T-helper 22 cell (primary cell): ENCODE measurements at places on chromosomes 12 and 14.

DNA sequence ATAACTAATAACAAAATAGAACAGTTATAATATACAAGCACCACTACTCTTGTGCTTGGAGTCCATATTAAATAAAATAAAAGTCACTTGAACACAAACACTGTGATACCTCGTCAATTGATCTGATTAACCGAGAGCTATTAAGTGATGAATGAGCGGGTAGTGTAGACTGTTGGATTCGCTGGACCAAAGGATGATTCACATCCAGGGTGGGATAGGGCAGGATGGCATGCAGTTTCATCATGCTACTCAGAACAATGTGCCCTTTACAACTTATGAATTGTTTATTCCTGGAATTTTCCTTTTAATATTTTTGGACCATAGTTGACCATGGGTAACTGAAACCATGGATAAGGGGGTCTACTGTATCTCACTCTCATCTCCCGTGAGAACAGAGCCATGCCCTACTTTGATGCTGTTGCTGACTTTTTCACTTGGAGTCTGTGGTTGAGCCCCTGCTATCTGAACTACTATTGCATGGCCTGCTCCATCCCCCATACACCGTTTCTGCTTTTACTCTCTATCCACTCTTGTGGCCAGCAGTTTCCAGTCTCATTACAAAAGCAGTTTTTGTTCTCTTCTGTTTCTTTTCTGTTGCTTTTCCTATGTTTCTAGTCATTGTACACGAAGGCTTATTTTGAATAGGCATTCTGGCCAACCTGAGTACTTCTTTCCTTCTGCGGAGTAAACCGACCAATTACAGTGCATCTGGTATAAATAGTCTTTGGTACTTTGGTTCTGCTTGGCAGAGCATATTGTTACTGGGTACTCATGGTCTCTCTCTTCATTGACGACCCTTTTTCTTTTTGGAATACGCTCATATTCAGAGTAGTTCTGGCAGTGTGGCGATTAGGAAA lies 12.2 kb downstream of the TMTC2 start:
- no peak for DNase-seq

DNA sequence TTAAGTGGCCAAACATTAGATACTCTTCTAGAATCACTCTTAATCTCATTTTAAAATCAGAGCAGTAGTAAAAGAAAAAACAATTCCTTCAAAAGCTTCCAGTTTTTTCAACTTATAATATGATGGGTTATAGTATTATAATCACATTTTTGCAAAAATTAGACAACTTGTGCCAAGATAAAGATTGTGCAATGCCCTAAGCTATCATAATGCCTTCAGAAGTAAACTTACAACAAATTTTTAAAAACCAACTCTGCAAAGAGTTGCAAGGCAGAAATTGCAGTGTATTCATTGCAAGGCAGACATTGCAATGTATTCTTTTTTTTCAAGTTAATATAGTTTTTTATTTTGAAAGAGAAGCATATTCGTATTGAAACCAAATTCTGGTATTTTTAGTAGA lies 47.2 kb upstream of the KITLG start:
- DNase-seq, result no peak

DNA sequence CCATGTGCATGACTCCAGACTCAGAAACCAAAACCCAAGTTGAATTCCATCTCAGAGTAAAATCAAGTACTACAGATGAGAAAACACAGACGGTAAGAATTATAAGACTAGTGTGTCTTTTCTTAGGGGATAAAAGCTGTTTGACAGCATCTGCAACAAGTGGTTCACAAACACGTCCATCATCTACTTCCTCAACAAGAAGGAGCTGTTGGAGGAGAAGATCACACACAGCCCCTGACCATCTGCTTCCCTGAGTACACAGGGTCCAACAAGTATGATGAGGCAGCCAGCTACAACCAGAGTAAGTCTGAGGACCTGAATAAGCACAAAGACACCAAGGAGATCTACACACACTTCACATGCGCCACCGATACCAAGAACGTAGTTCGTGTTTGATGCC lies 110.7 kb upstream of the ATF7IP start:
- DNase-seq, result no peak

DNA sequence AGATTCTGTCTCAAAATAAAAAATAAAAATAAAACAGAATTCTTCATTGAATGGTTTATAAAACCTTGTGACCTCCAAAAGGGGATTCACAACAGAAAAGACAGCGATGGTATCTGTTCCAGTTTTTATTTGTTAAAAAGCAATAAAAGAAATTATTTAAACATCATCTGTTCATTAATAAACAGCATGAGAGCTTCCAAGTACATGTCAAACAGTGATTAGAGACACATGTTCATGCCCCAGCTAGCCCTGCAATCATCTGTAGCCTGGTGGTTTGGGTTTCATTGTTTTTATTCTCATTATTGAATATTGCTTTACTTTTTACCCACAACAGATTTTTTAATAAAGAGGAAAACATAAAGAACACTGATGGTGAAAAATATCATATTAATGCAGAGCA lies 173.3 kb downstream of the ANO2 start:
- DNase-seq, result no peak
